ENCODE measurements at places on chromosomes 2 and 18.
A peak's percentile ranks its signal among the peaks of the same experiment; 100 is the strongest.

DNA sequence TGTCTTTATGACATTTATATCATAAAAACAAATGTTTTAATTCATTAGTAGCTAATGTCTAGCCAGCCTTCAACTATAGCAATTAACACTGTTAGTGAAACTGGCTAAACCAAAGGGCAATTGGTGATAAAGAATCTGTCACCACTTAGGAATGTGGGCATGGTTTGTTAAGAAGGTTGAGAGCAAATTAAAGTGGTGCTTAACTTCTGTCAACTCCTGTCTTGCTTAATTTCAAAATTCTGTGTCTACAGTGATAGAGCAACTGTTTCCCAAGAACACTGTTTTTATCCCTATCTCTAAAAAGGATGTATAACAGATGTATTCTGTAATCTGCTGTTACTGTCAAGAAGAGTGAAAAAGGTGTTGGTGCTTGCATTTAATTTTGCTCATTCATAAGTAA lies 36.5 kb downstream of the CFAP36 start:
- DNase-seq: no peak

- DNase-seq: no peak
Observed at GRCh38 chr2:121080013-121080772, 204.8 kb downstream of the TFCP2L1 start.

- no peak for DNase-seq
Observed at GRCh38 chr18:54762386-54762785, 65.9 kb upstream of the RAB27B start.

GRCh38 chr18:25568986-25569385 lies 217.0 kb upstream of the ZNF521 start:
- DNase-seq: no peak

GRCh38 chr2:192203876-192204275 lies 9.1 kb upstream of the TMEFF2 start:
- no peak for DNase-seq

GRCh38 chr2:236744716-236745115 lies 175.1 kb downstream of the ACKR3 start:
- DNase-seq: no peak

GRCh38 chr2:221308507-221309066 lies 263.5 kb downstream of the EPHA4 start:
- DNase-seq: no peak

DNA sequence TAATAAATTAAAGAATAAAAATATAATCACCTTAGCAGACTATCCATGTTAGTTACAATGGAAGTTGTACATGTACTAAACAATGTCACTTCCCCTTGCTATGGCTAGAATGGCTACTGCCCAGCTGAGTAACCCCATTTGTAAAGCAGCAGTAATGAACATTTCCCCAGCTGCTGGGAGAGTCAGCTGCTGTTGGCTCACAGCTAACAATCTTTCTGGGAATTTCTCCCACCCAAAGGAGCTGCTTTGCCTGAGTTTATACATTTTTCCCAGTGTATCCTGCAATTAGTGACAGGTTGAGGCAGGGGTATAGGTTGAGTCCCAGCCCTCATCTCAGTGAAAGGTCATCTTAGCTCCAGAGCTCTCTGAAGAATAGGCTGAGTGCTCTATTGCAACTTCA lies 665.6 kb upstream of the KLHL29 start:
- no peak for DNase-seq

- DNase-seq: no peak
Observed at GRCh38 chr2:149806651-149807050, 219.1 kb upstream of the MMADHC start.

GRCh38 chr2:26578581-26578980 lies 62.6 kb downstream of the CIB4 start:
- no peak for DNase-seq

GRCh38 chr2:24220554-24221291 lies 45.9 kb downstream of the FAM228A start:
- no peak for DNase-seq

DNA sequence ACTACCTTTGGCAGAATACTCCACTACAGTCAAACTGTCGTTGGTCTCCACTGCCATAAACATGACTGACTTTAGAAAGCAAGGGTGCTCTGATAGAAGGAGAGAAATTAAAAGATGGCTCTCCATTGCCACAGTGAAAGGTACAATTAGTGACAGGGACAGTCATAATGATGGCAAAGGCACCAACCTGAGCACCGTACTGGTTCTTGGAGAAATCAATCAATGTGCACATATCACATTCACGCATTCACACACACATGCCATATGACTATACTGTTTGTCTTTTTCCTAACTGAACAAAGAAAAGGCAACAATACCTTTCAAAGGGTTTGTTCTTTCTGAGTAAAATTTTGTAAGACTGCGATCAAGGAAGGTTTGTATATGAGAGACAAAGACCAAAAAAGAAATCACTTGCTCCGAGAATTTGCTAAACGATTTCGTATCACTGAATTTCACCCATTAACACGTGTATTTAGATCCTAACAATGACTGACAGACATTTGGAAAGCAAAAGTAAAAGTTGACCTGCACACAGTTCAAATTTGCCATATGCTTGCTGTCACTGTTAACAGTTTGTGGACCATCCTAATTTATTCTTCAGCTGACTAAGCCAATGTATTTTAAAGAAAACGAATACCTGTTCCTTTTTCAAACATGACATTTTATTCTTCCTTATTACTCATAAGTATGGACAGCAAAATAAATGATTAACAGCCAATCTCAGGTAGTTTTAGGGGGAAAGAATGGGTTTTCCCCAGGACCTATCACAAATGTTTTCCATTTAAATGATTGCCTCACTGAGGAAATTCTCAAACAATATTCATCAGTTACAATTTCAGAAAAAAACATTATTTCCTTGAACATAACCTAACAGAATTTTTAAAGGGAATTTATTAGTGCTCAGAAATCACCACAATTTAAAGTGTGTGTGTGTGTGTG lies 644.4 kb downstream of the ZEB2 start:
- DNase-seq: no peak

DNA sequence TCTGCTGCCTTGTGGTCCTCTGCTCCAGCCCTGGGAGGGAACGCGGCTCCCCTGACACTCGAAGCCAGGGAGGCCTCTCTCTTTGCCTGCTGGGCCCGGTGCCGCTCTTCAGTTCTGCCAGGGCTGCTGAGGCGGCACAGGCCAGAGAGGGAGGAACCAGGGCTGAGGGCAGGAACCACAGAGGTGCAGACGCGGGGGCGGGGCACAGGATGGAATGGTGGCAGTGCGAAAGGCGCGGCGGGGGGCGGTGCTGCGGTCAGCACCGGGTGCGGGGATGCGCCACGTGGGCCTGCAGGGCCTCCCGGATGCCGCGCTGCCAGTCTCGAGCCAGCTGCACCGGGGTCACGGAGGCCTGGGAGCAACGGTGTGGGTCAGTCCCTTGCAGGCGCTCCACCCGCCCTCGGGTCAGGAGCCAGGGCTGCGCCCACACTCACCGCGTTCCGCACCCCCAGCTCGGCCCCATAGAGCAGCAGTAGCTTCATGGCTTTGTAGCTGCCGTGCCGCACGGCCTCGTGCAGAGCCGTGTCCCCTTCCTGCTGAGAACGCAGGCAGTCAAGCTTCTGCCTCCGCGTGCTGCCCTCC lies 4.4 kb downstream of the ANKRD23 start:
- DNase-seq: peak; percentile 55

Data from stimulated activated CD4-positive, alpha-beta T cell treated with anti-CD3 and anti-CD28 coated beads, TNF-alpha, amount 100 ng/mL, for 4 hours (primary cell).